ENCODE measurements at places on chromosomes 11 and 22. TPM values are rescaled to one million over a fixed set of nuclear protein-coding genes. Genes with fewer than 3 reads are reported as not detected.

The APOL3 gene
- polyA plus RNA-seq = 13.5 TPM

The PITPNB gene
- polyA plus RNA-seq = 14.3 TPM

The RIMBP3C gene
- not detected for polyA plus RNA-seq

The SUSD2 gene
- 3.1 TPM for polyA plus RNA-seq

The SYT12 gene
- polyA plus RNA-seq = 0.19 TPM

The OR51F1 gene
- not detected for polyA plus RNA-seq

The GPR137 gene
- 19.3 TPM for polyA plus RNA-seq
